ENCODE measurements at places on chromosomes 11 and 22.
A peak's percentile ranks its signal among the peaks of the same experiment; 100 is the strongest.

GRCh38 chr22:38802671-38803121, 8.8 kb upstream of the DNAL4 start:
- no peak for DNase-seq

- DNase-seq: peak; percentile 88
Observed at GRCh38 chr11:128172046-128172878, 415.1 kb downstream of the ETS1 start.

- DNase-seq: no peak
Observed at GRCh38 chr11:125376856-125377255, 119.2 kb downstream of the FEZ1 start.

DNA sequence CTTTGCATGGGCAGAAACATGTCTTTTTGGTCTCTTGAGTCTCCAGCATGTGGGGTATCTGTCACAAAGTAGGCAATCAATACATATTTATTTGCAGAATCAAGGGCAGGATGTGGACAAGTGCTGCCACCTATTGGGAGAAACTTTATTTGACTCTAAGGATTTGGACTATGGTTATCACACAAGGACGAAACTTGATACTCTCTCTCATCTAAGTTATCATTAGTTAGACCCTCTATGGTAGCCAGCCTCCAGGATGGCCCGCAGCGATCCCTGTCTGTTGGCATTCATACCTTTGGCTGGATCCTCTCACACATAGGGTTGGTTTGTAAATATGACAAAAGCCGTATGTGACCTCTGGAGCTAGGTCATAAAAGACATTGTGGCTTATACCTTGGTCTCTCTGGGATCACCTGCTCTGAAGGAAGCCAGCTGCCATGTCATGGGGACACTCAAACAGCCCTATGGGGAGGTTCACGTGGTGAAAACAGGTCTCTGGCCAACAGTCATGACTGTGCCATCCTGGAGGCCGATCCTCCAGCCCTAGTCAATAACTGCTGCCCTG, 1.1 kb upstream of the FBXO7 start:
- DNase-seq: peak; percentile 78

DNA sequence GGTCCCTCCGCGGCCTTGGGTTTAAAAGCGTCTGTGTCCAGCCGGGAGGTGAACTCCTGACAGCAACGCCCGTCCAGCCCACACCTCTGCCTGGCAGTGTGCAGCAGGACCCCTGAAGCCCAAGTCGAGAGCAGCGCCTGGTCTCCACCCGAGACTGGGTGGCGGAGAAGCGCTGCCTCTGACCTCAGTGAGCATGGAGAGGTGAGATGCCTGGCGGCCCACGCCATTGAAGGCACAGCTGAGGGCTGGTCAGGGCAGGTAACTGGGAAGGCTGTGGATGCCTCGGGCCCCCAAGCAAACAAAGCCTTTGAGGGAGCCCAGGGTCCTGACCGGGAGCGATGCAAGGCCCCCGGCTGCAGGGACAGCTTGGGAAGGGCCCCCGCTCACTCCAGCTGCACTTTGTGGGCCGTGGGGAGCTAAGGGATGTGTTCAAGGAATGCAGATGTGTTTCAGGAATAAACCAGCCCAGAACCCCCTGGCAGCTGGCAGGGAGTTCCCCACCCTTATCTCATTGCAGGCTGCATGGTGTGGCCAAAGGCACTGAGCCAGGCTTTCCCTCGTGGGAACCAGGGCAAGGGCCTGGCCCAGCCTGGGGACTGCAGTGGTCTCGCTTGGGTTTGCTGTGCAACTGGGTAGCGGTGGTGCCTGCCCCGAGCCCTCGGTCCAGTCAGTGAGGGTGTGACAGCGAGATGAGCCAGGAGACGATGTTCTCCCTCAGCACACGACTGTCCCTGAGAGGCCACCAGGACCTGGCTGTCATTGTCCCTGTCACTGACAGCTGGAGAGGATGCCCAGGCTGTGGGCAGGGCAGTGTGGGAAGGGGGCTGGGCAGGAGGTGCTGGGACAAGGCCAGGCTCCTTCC, 92.5 kb downstream of the WNT7B start:
- DNase-seq: no peak

- peak; percentile 51 for DNase-seq
Observed at GRCh38 chr22:46054091-46055073, 77.4 kb upstream of the WNT7B start.

DNA sequence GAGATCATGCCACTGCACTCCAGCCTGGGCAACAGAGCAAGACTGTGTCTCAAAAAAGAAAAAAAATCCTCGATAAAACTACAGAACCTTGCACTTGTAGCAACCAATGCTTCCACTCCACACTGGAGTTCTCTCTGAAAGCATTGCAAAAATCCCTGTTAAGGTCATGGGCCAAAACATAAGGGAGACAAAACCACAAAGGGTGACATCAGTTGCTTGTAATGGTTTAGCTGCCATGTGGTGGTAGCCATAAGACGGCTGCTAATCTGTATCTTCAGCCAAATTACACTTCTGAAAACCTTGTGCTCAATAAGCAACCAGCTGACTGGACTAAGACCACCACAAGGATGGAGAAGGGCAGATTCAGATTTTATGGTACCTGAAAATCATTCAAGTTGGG, 20.6 kb upstream of the TPH1 start:
- DNase-seq: no peak

GRCh38 chr22:22590136-22590891, 31.2 kb upstream of the PRAME start:
- no peak for DNase-seq

DNA sequence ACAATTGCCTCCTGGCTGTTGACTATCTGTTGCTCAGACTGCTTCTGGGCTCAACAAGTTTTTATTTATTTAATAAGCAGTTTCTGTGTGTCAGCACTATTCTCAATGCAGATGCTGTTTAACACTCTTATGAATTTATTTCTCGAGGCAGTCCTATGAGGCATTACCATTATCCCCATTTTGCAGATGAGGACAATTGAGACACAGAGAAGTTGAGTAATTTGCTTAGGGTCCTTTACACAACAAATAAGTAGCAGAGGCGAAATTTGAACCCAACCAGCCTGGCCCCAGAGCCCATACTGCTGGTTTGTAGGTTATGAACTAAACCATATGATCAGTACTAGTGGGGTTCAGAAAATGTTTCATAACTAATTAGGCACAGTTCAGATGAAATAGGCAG, 58.7 kb downstream of the APIP start:
- no peak for DNase-seq

- DNase-seq: no peak
Observed at GRCh38 chr11:33590441-33590840, 110.2 kb downstream of the C11orf91 start.

DNA sequence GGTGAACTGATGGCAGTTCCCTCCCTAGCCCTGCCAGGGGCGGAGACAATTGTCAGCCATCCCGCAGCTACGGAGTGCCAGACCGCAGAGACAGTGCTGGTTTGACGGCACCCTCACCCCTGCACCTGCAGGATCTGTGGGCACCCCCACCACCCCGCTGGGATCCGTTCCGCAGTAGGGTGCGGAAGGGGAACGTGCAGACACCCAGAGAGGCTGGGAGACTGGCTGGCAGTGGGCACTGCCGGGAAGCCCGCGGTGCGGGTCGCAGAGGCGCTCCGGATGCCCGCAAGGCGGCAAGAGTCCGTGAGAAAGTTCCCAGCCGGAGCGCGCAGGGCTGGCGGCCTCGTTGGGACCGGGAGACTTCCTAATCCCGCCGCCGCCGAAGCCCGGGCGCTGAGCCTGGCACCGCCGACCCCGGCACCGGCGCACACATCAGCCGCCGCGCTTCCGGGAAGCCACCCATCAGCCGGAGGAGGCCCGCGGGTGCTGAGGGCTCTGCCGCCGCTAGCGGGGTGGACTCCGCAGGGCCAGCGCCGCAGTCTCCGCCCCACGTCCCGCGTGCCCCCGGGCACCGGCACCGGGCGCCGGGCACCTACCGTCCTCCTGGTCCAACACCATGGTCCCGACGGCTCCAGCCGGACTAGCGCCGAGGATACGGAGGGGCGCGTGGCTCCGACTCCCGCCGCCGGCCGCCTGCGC, 4.3 kb upstream of the LMO1 start:
- no peak for DNase-seq

GRCh38 chr11:77411137-77411707, 62.7 kb downstream of the PAK1 start:
- DNase-seq: peak; percentile 6

DNA sequence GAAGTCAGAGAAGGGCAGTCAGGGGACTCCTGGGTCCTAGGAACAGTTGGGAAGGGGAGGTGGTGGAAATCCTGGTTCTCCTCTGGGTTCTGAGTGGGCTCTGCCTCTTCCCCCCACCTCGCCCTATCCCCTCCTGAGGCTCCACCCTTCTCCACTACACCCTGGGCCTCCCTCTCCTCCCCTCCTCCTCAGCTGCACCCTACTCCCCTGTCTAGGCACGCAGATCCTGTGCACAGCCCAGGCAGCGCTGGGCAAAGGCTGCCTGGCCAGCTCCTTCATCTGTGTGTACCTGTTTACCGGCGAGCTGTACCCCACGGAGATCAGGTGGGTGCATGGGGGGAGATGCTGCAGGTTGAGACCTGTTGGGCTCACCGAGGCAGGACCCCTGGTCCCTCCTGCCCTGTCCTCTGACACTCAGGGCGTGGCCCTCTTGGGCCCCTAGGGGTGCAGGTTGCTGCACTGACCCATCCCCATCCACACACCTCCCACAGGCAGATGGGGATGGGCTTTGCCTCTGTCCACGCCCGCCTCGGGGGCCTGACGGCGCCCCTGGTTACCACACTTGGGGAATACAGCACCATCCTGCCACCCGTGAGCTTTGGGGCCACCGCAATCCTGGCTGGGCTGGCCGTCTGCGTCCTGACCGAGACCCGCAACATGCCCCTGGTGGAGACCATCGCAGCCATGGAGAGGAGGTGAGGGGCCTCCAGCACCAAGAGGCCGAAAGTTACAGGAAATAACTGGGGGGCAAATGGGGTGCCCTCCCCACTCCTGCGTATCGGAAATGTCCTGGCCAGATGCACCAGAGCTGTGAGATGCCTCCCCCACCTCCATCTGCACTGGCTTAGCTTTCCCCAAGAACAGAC, 25.3 kb upstream of the POLA2 start:
- DNase-seq: no peak

DNA sequence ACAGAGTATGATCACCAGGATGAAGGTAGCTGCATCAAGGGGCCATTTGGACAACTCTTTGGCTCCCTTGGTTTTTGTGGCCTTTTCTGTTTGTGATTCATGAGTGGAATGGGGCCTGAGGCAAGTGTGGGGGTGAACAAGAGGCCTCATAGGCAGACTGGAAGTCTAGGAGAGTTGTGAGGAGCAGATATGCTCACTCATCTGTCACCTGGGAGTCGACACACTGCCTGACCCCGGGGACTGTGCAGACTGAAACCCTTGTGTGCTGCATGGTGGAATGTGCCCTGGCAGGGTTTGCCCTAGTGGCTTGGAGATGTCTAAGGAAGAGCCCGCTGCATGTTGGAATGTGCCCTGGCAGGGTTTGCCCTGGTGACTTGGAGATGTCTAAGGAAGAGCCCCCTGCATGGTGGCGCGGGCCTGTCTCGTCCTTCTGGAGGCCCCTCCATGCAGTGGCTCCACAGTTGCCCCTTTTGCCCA, 60.0 kb downstream of the MED15 start:
- DNase-seq: peak; percentile 27

GRCh38 chr11:31887180-31887579, 76.1 kb upstream of the PAX6 start:
- DNase-seq: no peak

- DNase-seq: no peak
Observed at GRCh38 chr11:28836285-28837081, 728.3 kb downstream of the METTL15 start.

DNA sequence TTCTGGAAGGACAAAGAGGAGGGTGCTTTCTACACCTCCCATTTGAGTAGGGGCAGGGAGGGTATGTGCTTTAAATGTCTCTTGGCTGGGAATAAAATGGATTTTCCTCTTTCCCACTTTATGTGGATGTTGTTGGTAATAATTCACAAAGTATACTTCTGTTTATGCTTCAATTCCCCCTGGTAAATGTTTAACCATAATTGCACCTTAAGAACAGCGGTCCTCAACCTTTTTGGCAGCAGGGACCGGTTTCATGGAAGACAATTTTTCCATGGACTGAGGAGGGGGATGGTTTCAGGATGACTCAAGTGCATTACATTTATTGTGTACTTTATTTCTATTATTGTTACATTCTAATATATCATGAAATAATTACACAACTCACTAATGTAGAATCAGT, 4.0 kb upstream of the TP53AIP1 start:
- no peak for DNase-seq

DNA sequence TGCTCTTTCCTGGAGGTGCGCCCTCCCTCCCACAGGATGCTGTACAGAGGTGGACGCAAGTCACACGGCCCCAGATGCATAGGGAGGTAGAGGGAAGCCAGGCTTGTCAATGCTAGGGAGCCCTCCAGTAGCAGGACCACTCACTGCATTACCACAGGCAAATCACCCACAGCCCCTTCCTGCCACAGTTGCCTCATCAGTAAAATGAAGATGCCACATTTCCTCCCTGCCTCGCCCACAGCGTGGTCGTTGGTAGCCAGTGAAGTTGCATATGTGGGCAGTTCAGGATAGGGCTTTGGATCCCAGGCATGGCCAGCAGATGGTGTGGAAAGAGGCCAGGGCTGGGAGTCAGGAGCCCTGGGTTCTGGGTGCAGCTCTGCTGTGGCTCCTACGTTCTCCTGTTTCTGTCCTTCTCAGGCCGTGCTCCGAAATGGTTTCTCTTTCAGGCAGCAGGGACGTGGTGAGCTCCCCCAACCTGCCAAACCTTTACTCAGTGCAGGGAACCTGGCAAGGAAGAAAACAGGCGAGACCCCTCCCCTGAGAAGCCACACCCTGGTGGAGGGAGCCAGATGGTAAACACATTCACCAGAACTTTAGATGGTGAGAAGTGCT, 22.6 kb downstream of the DAGLA start:
- DNase-seq: no peak

DNA sequence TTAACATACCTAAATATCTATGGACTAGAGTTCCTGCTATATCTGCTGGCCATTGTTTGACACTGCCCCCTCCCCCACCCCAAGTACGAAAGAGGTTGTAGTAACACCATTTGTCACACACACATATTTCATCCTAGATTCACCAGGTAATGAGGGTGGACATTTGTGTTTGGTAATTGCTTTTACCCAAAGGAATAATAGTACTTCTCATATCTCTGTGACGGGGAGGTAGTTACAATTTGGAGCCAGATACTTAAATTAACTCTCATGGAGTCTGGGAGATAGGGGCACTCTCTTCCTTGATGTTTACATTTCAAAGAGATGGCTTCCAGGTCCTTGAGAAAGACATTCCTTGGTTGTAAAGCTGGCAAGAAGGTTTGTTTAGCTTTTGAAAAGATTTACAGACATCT, 38.7 kb downstream of the REXO2 start:
- no peak for DNase-seq

DNA sequence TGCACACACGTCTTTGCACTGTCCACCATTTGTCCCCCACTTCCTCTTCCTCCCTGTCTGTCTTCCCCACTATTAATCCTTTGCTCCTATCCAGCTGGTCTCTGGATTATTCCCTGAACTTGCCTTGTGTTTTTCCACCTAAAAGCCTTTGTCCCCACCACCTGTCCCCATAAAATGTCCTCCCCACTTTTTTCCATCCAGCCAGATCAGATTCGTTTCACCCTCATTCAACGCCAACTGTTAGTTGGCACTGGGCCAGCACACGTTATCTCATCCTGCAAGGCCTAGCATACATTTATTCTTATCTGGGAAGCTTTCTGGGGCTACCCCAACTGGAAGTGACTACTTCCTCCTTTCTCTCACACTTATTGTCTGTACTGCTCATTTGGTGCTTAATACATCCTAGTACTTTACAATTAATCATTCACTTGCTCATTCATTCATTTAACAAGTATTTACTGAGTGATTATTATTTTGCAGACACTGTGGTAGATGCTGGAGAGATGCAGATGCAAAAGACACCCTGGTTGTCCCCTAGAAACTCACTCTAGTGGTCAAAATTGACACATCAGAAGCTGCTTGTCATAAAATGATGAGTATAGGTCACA, 96.2 kb downstream of the RASSF10 start:
- no peak for DNase-seq
